ENCODE measurements at places on chromosomes 1 and 21. TPM values are rescaled to one million over a fixed set of nuclear protein-coding genes. Genes with fewer than 3 reads are reported as not detected.

DNA sequence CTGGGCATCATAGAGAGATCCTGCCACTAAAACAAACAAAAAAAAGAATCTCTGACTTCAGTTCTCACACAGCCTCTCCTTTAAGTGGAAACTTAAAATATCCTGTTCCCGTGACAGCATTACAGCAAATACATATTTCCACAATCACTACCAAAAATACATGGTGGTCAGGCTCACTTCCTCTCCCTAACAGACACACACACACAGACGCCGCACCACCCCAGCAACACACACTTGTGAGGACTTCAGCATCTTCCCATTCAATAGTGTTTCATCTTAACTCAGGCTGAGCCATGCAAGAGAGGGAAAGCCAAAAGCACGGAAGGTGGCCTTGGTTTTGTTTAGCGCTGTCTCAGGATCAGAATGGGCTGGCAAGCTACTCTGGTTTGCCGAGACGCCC is 21.9 kb downstream of the KIAA1614 start:
- no peak for DNase-seq
- no peak overlapping the region for H3K27ac ChIP-seq
- peaks cover under 1% of the 10 kb centered on the region for H3K4me1 ChIP-seq
- H3K27me3 ChIP-seq = no peaks in the 10 kb centered on the region
- H3K4me3 ChIP-seq = no peak overlapping the region

DNA sequence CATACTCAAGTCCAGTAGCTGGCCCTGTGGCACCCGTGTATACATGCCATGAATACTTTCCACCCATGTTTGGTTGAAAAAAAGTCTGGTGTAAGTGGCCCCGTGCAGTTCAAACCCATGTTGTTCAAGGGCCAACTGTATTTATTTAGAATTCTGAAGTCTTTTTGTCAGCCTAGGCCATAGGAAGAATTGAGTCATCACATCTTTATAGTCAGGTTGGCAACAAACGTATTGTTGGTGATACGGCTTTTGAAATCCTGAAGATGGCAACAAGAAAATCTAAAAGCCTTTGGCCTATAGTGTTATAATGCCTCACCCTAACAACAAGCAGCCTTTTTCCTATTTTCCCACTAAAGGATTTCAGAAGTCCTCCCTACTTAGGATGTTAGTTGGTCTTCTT is 363.6 kb downstream of the PLPP3 start:
- no peak for DNase-seq
- H3K4me3 ChIP-seq = no peak overlapping the region
- H3K27me3 ChIP-seq = no peaks in the 10 kb centered on the region
- peaks cover 11% of the 10 kb centered on the region for H3K4me1 ChIP-seq
- no peaks in the 10 kb centered on the region for H3K36me3 ChIP-seq

DNA sequence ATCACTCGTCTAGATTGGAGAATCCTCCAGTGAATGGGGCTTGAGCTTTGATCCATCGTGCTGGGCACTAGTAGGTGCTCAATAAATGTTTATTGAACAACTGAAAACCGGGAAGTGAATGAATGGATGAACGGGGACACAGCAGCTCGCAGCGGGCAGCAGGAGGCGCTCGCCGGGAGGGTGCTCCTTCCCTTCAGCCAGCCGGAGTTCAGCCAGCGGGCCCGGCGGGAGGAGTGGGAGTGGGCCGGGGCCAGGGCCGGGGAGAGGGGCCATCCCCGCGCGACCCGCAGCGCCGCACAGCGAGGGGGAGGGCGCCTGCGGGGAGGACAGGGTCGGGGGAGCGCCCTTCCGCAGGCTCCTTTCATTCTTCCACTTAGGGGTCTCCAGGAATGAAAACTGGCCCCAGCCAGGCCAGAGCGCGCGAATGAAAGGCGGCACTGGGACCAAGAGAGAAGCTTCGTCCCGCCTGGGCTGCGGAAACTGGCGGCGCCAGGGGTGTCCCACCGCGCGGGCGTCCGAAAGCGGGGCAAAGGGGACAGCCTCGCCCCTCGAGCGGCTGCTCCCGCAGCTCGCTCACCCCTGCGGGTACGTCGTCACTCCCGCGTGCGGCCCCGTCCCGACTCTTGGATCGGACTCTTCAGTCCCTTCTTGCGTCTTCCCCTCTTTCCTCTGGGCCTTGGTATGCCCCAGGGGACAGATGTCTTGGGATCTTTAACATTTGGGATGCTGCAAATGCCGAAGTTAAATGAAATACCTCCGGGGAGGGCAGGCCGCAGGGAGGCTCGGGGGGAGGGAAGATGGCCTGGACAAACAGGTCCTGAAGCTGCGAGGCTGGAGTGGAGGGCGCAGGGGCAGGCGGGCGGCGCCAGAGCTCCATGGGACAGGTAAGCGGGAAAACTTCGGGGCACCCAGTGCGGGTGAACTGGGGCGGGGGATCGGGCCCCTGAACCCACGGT is 3.6 kb upstream of the INAVA start:
- peak overlapping the region; percentile 47 for H3K4me3 ChIP-seq
- peaks cover 6% of the 10 kb centered on the region for H3K27me3 ChIP-seq
- no peaks in the 10 kb centered on the region for H3K36me3 ChIP-seq
- H3K27ac ChIP-seq = no peak overlapping the region

DNA sequence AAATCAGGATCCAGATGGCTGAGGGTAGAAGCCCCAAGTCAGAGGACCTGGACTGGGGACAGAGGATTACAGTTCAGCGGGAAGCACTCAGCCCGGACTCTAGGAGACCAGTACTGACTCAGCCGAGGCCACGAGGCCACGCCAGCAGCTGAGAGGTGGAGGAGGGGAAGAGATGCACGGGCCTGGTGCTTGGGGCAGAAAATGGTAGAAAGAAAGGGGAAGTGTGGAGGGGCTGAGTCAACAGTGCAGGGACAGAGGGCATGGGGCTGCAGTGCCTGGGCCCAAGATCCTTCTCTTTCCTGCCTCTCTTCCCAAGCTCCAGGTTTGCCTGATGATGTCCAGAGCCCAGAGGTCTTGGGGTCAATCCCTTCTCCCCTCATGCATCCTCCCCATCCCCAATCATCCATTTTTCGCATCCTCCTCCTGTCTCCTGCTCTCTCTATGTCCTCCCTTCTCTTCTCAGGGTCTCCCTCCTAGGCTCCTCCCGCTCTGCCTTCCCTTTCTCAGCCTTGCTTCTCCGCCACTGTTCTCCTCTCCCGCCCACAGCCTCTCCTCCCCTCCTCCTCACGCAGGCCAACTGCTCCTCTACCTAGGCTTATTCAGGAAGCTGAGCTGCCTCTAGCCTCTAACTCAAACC is 7.7 kb downstream of the ARHGEF2 start:
- DNase-seq = peak; percentile 87
- H3K4me1 ChIP-seq = peaks cover 80% of the 10 kb centered on the region
- H3K4me3 ChIP-seq = no peak overlapping the region
- H3K27ac ChIP-seq = peak overlapping the region; percentile 62

DNA sequence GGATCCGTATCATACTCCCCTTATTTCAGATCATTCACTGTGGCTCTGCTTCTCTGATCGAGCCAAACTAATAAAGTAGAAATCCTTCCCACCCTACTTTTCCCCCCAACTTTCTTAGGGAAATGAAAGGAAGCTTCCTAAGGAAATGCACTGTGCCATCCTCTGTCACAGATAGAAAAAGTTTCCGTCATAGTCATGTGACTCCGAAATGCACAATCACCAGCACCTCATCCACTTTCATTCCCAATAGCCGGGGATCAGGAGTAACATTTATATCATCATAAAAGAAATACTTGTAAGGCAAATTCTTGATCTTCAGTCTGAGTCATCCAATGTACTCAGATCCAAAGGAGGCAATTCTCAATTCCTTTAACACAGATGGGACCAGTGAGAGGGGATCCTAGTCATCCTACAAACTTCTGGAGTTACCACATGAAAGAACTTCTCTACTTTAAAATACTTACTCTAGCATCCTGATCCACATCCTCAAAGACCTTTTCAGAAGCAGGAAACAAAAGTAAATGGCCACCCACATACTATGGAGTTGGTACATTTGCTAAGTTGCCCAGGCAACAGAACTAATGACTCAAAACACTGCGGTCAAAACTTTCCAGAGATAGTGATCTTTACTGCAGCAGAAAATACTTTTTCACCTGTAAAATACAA is 97.8 kb upstream of the ZC3H11B start:
- H3K4me3 ChIP-seq = no peak overlapping the region
- H3K36me3 ChIP-seq = no peaks in the 10 kb centered on the region
- H3K27me3 ChIP-seq = no peaks in the 10 kb centered on the region
- DNase-seq = no peak
- H3K4me1 ChIP-seq = no peaks in the 10 kb centered on the region

GRCh38 chr1:97869441-97869840 is 51.4 kb downstream of the DPYD start:
- H3K27ac ChIP-seq = no peak overlapping the region
- H3K4me3 ChIP-seq = no peak overlapping the region

DNA sequence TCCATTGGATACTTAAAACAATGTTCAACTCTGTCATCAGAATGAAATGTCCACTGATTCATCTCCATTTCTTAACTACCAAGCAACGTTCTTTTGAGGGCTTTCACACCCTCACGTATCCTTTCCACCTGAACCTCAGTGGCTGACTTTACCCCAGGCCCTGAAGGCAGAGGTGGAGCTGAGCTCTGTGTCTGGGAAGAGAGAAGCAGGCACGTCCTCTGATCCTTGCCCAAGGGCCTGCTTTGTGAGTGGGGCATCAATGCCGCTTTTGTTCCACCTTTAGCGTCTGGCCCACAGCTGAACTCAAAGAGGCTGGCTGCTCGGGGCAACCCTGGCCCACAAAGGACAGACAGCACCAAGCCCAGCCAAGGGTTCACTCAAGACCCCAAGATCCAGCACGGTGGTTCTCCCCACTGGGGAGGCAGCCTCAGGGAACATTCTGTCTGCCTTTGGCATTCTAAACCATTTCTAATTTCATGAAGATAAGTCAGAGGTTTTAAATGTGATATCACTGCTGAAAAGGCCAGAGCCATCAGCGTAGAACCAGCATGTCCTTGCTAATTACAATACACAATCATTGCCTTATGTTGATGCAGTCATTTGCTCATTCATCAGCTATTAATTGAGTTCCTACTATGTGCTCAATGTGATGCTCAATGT is 126.0 kb upstream of the UBE2U start:
- H3K27ac ChIP-seq = no peak overlapping the region
- H3K4me3 ChIP-seq = no peak overlapping the region
- peak; percentile 64 for DNase-seq
- H3K4me1 ChIP-seq = peaks cover 6% of the 10 kb centered on the region

DNA sequence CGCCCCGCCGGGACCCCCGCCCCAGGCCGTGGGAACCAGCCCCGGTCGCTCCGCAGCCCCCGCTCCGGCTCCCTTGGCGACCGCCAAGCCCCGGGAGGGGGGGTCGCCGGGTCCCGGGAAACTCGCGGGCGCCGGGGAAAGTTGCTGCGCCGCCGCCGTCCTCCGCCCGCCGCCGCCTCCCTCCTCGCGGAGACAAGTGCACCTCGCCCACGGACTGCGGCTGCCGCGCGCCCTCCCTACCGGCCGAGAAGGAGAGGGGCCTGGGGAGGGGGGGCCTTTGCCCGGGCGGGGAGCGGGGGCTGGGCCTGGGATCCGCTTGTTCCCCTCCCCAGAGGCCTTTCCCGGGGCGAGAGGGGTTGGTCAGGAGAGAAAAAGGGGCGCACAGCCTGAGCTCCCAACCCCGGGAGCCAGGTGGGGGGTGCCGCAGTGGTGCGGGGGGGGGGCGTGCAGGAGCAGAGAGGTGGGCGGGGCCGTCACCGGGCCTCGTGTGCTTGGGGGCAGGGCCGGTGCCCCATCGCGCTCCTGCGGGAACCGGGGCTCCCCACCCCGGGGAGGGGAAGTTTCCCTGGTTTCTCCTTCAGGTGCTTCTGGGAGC is 592 bp downstream of the AGRN start:
- H3K4me1 ChIP-seq = peaks cover 23% of the 10 kb centered on the region
- H3K4me3 ChIP-seq = peak overlapping the region; percentile 89
- DNase-seq = no peak
- peak overlapping the region; percentile 90 for H3K27ac ChIP-seq
- no peaks in the 10 kb centered on the region for H3K27me3 ChIP-seq

DNA sequence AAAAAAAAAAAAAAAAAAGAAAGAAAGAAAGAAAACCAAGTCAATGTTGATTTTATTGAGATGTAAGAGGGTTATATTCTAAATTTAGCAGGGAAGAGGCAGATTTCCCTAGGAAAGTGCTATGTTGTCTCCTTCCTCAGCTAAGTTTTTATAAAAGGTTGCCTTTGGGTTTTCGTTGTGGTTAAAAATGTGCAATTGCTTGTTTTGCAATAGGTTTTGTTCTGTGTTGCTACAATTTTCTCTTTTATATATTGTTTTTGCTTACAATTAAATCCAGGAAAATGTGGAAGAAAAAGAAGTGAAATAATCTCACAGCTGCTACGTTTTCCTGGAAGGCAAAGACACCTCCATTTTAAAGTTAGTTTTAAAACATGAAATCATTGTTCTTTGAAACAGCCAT is 136.7 kb upstream of the C1orf105 start:
- H3K4me3 ChIP-seq = no peak overlapping the region
- H3K27me3 ChIP-seq = no peaks in the 10 kb centered on the region
- no peak overlapping the region for H3K27ac ChIP-seq
- no peak for DNase-seq
- no peaks in the 10 kb centered on the region for H3K36me3 ChIP-seq

Gene KRTAP12-1
- not detected for total RNA-seq

GRCh38 chr1:168420177-168420576 is 123.6 kb downstream of the XCL2 start:
- H3K36me3 ChIP-seq = no peaks in the 10 kb centered on the region
- DNase-seq = no peak
- H3K27me3 ChIP-seq = no peaks in the 10 kb centered on the region
- H3K4me1 ChIP-seq = no peaks in the 10 kb centered on the region
- no peak overlapping the region for H3K4me3 ChIP-seq

Gene SELENBP1
- total RNA-seq = 142 TPM

DNA sequence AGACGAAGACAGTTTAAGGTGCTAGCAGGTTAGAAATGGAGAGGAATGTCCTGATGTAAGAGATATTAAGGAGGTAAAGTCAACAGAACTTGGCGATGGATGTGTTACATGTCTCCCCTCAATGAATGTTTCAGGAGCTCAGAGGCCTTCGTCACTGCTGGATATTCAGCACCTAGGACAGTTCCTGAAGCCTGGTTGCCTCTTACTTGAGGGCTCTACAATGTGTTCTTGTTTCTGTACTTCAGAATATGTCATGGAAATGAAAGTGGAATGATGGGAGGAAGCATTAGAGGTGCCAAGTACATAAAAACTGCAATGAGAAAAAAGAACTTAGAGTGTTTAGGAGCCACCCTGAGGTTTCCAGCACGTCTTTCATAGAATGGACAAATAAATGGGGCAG is 17.7 kb downstream of the TNR start:
- no peaks in the 10 kb centered on the region for H3K36me3 ChIP-seq
- H3K4me3 ChIP-seq = no peak overlapping the region
- H3K4me1 ChIP-seq = no peaks in the 10 kb centered on the region
- no peaks in the 10 kb centered on the region for H3K27me3 ChIP-seq

- H3K27ac ChIP-seq = no peak overlapping the region
- no peaks in the 10 kb centered on the region for H3K4me1 ChIP-seq
- peaks cover 55% of the 10 kb centered on the region for H3K27me3 ChIP-seq
- no peak for DNase-seq
- H3K36me3 ChIP-seq = no peaks in the 10 kb centered on the region
- no peak overlapping the region for H3K4me3 ChIP-seq
Observed at GRCh38 chr1:17919525-17920439, 164.6 kb downstream of the ACTL8 start.

GRCh38 chr1:16158993-16159831 is 3.3 kb upstream of the EPHA2 start:
- H3K27me3 ChIP-seq = no peaks in the 10 kb centered on the region
- no peak overlapping the region for H3K4me3 ChIP-seq
- H3K4me1 ChIP-seq = peaks cover 14% of the 10 kb centered on the region
- no peak for DNase-seq
- H3K27ac ChIP-seq = no peak overlapping the region
